Liver (tissue), 10 donors: ENCODE measurements at places on chromosomes 2 and 18.

- DNase-seq, result no peak
Measured at GRCh38 chr2:237695201-237695780, 67.9 kb downstream of the LRRFIP1 start.

DNA sequence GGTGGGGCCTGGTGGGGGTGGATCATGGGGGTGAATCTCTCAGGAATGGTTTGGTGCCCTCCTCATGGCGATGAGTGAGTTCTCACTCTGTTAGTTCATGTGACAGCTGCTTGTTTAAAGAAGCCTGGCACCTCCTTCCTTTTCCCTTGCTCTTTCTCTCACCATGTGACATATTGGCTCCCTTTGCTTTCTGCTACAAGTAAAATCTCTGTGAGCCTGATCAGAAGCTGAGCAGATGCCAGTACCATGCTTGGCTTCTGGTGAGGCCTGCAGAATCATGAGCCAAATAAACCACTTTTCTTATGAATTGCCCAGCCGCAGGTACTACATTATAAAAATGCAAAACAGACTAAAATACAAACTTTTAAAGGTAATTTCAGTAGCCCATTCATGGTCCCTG is 73.4 kb upstream of the TEX51 start:
- DNase-seq, result no peak

GRCh38 chr2:43183743-43184142 is 42.7 kb downstream of the ZFP36L2 start:
- DNase-seq, result no peak

GRCh38 chr2:58535990-58536389 is 294.9 kb upstream of the FANCL start:
- DNase-seq, result no peak

DNA sequence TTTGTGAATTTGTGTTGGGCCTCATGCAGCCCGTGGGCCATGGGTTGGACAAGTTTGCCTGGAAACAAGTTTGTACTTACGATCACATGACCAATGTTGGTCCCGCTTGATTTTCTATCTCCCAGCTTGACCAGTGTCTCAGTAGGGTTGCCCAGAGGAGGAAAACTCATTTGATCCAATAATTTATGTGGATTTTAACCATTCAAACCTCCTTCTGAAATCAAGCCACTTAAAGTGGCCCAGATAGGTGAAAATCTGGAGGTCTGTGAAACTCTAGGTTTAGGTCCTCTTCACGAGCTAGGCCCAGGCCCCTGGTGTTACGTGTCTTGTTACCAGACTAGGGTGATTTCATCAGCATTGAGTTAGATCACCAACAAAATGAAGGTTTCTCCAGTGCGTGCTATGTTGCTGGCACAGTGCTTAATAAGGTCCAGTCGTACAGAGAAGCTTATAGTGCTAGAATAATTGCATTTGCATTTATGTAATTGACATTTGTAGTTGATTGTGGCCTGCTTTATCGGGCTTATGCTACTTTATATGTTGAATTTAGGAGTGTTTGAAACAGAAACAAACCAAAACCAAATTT is 4.4 kb downstream of the ACTR2 start:
- no peak for DNase-seq

DNA sequence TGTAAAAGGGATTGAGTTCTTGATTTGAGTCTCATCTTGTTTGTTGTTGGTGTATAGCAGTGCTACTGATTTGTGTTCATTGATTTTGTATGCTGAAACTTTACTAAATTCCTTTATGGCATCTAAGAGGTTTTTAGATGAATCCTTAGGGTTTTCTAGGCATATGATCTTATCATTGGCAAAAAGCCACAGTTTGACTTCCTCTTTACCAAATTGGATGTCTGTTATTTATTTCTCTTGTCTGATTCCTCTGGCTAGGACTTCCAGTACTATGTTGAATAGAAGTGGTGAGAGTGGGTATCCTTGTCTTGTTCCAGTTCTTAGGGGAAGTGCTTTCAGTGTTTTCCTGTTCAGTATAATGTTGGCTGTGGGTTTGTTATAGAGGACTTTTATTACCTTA is 4.8 kb downstream of the ANKAR start:
- DNase-seq, result no peak

- no peak for DNase-seq
Measured at GRCh38 chr18:12990641-12990966, 558 bp upstream of the CEP192 start.

DNA sequence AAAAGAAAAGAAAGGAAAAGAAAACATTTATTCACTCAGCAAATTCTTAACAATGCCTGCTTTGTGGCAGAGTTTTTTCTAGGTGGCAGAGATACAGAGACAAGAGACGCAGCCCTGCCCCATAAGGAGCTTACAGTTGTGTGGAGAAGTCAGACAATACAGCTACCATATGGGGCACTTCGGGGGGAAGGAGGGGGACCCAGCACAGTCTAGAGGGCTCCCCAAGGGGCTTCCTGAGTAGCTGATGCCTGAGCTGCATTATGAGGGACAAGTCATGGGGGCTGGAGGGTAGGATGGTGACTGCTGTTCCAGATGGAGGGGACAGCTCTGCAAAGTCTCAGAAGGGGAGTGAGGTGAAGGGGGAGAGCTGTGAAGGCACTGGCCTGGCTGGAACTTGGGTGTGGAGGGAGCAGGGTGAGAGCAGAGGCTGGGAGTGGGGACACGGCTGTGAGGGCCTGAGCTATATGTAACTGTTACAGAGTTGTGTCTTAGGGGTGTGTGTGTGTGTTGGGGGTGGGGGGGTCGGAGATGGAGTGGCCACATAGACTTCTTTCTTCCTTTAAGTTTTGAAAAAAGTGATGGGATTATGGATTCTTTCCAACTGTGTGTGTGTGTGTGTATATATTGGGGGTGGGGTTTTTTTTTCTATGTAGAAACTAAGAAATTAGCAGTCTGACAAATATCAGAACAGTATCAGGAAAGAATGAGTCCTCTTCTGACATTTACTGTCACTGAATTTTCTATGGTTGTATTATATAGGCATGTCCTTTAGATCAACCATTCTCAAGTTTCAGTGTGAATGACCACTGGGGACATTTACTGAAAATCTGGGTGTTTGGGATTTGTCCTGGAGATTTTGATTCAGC is 66.0 kb upstream of the HAAO start:
- DNase-seq, result no peak

DNA sequence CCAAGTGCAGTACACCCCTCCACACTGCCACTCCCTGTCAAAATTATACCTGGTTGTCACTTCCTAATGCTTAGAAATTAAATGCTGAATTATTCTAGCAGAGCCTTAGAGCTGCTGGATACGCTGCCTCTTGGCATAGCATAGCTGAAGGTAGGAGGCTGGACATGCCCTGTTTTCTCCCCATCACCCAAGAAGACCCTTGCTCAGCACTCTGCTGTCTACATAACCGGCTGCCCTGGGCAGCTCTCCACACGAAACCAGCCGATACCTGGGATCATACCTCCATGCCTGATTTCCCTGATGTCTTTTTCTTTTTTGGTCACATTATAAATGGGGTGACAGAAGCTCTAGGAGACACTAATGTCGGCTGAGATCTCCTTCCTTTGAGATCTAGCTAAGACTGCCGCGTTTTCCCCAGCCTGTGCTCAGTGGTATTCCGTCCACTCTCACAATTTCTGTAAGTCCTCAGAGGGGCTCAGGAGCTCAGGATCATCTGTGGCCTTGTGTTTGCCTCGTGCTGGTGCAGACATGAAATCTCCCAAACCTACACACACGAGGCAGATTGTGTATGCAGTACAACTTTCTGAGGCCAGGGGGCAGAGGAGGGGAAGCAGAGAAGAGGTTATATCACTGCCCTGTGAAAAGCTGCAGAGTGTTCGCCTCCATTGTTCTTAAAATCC is 13.5 kb upstream of the ZAP70 start:
- DNase-seq, result peak; percentile 61

DNA sequence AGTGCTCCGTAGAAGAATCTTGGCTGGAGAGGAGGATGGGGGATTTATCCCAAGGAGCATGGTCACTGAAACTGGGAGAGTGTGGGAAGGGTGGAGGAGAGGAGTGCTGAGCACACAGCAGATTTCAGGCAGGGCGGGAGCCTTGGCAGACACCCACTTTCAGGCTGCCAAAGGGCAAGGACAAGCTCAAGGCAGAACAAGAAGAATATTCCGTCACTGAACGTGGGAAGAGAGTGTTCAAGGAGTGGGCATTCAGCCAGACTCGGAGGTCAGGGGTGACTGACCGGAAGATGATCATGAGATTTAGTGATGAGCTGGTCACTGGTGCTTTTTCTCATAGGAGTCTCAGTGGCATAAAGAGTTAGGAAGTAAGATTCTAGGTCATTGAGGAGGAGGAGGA is 136.2 kb upstream of the RASGRP3 start:
- no peak for DNase-seq
